D721Med (cell line): ENCODE measurements at places on chromosomes 3 and 15.

GRCh38 chr3:82143661-82144412, 382.4 kb upstream of the GBE1 start:
- DNase-seq: no peak

GRCh38 chr15:64568765-64569164, 108.4 kb downstream of the ZNF609 start:
- no peak for DNase-seq

GRCh38 chr3:57966829-57967228, 41.4 kb upstream of the FLNB start:
- no peak for DNase-seq

- no peak for DNase-seq
These were observed 211.8 kb downstream of the CHST2 start for GRCh38 chr3:143331350-143331749.

- DNase-seq: no peak
These were observed 27.2 kb downstream of the TIMP4 start for GRCh38 chr3:12131351-12132090.

DNA sequence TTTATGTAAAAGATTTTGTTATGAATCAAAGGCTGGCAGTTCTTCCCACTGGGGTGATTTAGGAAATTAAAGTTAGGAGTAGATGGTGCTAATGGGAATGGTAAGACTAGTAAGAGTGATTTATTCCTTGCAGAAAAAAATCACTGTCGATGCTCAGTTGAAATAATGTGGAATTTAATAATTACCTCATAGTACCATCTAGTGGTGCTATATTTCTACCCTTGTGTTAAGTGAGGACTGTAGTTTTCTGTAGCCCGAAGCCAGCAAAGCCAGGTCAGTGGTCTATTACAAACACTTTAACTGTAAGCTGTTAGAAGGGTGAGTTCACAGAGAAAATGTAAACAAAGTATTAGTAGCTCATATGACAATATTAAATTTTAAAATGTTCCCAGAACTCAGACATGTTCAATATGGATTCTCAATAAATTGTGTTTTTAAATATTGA, 39.5 kb upstream of the GOLGA8J start:
- no peak for DNase-seq

GRCh38 chr3:4732925-4733324, 239.8 kb downstream of the ITPR1 start:
- no peak for DNase-seq

- DNase-seq: no peak
These were observed 192.7 kb upstream of the LRIG1 start for GRCh38 chr3:66693461-66694031.

DNA sequence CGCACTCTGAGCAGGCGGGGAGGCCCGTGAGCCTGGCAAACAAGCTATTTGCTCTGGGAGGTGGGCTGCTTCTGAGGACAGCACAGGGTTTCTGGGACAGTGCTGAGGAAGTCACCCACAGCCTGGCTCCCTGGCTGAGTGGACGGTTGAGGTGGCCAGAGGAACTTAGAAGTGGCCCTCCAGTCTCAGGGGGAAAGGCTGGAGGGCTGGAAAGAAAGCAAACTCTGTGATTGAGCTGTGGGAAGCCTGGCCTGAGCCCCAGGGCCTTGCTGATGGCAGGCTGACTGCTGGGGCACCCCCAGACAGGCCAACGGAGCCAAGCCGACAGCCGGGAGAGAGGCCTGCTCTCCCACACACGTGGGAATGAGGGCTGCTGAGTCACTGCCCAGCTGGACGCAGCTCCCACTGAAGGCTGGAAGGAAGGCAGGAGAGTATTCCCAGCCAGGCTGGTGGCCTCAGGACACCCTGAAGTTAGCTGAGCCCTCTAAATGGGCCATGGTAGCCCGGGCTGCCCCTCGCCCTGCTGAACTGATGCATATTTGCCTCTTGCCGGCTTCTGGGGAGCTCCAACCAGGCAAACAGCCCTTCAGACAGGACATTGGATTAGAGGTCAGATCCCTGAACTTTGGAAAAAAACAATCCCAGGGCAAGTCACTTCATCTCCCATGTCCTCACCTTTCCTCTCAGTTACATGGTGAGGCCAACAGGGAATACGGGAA, 98.0 kb upstream of the TLE3 start:
- DNase-seq: no peak

- no peak for DNase-seq
These were observed 219.3 kb downstream of the CBLB start for GRCh38 chr3:105649480-105649879.
